ENCODE measurements at places on chromosomes 6 and 20.

DNA sequence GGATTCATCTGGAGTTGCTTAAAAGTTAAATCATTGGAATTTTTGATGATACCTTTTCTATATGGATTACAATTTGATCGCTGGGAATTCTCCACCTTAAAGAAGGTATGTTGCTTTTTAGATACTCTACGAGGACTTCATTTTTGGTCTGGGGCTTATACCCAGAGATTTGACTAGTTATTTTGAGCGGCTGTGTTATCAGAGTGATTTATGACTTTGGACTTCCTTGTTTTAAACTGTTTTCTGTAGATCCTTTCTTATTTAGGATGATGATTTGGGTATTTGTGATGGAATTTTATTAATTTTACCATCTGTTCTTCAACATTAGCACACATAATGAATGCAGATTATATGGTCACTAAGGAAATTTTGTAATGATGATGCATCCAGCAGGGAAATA, 75.2 kb downstream of the SOX4 start:
- DNase-seq = no peak

DNA sequence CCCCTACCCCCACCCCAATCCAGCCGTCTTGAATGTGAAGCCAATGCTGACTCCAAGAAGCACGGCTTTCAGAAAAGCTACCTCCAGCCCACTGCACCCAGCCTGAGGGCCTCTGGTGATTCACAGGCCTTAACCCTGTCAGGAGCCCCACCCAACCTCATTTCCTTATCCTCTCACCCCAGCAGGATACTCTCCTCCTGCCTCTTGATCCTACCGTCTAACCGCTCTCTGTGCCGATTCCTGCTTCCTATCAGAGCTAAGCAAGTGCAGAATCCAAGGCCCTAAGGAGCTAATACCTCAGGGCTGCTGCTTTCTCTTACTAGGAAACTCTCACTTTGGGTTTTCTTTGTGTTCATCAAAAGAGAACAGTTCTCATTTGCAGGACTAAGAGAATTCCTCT, 47.2 kb downstream of the TRERF1 start:
- DNase-seq = peak; percentile 44

DNA sequence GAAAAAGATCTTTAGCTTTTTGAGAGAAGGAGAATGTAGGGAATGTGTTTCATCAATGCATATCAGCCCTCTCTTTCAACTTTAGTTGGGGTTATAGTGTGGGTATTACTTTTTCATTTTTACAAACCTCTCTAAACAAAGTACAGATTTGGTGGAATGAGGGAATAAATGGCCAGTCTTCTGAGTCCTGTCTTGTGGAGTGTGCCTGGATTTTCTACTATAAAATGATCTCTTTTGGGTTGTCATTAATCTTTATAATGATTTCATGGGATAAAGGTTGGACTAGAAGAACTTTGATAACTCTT, 209.3 kb downstream of the RNF144B start:
- no peak for DNase-seq

DNA sequence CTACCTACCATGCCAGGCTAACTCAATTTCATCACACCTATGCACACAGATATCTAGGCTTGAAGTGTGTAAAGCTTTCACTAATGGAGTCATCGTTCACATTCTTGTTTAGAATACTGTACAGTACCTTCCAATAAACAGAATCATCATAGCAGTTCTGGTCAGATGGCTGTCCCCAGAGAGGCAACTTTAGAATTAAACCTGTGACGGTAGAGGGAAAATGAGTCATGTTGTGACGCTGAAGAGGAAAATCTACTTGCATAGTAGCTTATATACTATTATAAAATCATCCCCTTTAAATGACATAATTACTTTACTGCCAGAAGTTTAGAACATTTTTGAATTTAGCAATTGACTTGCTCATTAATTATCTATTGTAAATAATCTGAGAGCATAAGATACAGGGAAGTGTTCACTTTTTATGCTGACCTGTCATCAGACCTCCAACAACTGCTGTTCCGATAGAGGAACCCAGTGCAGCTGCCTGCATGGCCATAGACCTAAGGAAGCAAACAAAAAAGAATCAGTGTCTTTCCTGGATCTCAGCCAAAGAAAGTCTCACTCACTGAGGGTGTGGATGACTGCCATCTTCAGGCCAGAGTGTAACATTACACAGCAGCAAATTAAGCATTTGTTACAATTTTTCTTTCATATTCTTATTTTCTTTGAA, 29.8 kb downstream of the RHAG start:
- DNase-seq = peak; percentile 8

DNA sequence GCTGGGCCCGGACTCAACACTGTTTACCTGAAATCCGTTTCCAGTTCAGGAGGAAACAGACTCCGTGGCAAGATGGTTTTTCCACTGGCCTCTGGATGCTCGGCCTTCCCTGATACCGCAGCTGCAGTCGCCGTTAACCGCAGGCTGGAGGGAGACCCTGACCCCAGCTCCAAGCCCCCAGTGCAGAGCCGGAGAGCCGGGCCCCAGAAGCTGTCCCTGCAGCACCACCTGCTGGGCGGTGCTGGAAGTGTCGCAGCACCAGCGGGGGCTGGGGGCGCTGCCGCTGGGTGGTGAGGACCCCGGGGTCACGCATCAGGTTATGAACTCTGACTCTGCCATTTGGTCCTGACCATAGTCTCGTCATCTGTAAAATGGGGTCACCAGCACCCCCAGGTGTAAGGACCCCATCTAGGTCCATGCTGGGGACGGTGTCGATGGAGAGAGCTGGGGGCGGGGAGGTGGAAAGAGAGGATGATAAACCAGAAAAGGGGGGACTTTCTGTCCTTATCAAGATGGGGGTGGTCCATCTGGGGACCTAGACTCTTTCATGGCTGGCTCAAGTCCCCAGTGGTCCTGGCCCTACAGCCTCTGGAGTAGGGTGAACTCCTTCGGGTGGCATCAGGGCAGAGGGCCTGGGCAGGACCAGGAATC, 20.8 kb upstream of the CHRNA4 start:
- DNase-seq = no peak

DNA sequence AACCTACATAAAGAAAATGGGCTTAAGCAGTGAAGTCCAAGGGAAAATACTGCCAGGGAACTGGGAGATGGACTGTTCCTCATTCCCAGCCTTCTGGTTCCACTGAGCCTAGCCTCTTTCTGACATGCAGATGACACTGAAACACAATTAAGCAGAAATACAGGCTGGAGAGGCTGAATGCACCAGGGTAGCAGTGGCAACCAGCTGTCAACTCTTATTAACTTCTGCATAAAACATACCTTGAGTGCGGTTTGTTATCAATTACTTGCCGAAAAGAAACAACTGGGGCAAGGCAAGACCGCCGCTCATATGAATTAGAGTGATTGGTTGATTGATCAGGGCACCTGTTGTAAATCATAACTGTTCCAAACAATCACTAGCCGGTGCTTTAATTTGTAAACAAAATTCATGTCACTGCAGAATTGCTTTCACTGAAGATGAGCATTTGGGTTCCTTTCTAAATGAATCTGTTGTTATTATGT, 16.3 kb downstream of the TFAP2B start:
- DNase-seq = no peak

GRCh38 chr6:46419576-46420002, 71.7 kb downstream of the RCAN2 start:
- no peak for DNase-seq

- DNase-seq = no peak
Measured at GRCh38 chr6:161429921-161430490, 156.1 kb upstream of the AGPAT4 start.

GRCh38 chr20:2005359-2005758, 11.5 kb upstream of the PDYN start:
- no peak for DNase-seq

GRCh38 chr6:149884215-149884614, 13.7 kb downstream of the RAET1E start:
- no peak for DNase-seq

GRCh38 chr20:39105551-39105950, 143.4 kb downstream of the DHX35 start:
- DNase-seq = no peak
